ENCODE measurements at places on chromosomes 5 and 9. TPM values are rescaled to one million over a fixed set of nuclear protein-coding genes. Genes with fewer than 3 reads are reported as not detected.

DNA sequence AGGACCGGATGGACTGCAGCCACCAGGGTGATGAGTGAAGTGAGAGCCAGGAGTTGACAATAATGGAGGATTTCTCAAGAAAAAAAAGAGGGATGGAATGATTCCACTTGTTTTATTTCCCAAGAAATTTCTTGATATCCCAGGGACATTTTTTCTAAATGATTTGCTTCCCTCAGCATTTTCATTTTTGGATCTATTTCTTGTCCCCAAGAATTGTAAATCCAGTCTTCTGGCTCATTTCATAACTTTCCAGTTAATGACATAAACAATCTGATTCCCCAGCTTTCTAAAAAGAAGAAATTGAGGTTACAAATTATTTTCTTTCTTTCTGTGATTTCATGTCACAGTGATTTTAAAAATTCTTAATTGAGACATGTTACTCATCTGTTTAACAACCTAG is 446.5 kb downstream of the PRR16 start:
- DNase-seq = no peak

DNA sequence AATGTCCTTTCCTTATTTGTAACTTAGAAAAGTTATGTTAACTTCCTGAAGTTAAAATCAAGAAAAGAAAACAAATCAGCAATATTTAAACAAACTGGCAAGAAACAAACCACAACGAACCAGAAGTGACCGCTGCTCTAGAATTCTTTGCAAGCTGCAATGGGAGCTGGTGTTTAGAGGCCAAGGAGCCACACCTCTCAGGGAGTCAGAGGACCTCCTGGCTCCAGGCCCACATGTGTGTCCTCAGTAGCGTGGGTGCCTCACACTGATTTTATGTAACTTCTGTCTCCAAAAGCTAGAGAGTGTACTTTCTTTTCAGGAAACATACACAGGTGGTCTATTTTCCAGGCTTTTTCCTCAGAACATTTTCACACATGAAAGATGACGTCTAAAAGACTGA is 100.4 kb downstream of the IRX2 start:
- DNase-seq = peak; percentile 18

DNA sequence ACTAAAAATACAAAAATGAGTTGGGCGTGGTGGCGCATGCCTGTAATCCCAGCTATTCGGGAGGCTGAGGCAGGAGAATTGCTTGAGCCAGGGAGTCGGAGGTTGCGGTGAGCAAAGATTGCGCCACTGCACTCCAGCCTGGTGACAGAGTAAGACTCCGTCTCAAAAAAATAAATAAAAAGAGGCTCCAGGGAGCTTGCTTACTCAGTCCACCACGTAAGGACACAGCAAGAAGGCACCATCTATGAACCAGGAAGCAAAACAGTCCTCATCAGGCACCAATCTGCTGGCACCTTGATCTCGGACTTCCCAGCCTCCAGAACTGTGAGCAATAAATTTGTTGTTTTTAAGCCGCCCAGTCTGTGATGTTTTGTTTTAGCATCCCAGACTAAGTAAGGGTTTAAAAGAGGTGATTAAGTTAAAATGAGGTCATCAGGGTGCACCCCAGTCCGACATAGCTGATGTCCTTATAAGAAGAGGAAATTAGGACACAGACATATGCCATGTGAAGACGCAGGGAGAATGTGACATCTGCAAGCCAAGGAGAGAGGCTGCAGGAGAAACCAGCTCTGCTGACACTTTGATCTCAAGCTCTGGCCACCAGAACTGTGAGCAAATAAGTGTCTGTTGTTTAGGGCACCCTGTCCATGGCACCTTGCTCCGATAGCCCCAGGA is 45.9 kb downstream of the C9orf50 start:
- DNase-seq = no peak

GRCh38 chr9:103037508-103038477 is 42.7 kb downstream of the CYLC2 start:
- DNase-seq = no peak

Gene FBXL17
- 27.1 TPM for total RNA-seq

Gene PCDHGB4
- total RNA-seq = 8.0 TPM

Gene CCNJL
- 12.4 TPM for total RNA-seq

All from ureter (tissue), 1 donor.